ENCODE measurements at places on chromosomes 11 and 22. TPM values are rescaled to one million over a fixed set of nuclear protein-coding genes. Genes with fewer than 3 reads are reported as not detected.

Gene PANX3
- not detected for total RNA-seq

DNA sequence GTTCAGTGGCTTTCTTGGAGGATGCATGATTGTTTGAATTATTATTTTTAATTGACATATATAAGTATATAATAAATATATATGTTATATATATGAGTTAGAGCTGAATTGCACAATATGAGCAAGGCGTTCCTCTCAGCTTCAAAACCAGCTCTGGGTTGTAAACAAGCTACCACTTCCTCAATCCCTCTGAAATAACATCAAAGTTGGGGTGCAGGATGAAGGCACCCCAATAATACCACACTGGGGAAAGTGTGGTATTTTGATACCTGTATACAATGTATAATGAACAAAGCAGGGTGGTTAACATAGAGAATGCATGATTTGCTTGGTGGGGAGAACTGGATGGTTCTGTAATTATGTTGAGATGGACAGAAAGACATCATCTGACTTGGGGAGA is 1.7 kb upstream of the SORL1 start:
- H3K4me1 ChIP-seq: peaks cover 7% of the 10 kb centered on the region
- H3K36me3 ChIP-seq: no peaks in the 10 kb centered on the region
- no peak for DNase-seq
- no peak overlapping the region for H3K4me3 ChIP-seq

DNA sequence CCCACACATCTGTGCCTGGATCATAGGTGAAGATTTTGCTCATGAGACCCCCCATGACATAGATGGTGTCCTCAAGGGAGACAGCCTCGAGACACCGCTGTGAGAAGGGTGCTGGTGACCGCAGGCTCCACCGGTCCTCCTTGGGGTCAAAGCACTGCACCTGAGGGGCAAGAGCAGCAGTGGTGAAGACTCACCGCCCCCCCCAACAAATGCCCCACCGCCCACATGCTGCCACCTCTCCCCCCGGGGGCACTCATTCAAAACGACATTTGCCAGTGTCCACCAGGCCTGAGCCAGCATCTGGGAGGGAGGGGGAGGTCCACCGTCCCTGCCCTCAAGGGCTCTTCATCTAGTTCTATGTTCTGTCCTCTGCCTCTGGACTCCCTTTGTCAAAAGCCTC is 9.3 kb downstream of the KLHL35 start:
- peaks cover 13% of the 10 kb centered on the region for H3K4me1 ChIP-seq
- no peaks in the 10 kb centered on the region for H3K36me3 ChIP-seq
- no peak for DNase-seq
- peaks cover 3% of the 10 kb centered on the region for H3K27me3 ChIP-seq

Gene TSKU
- total RNA-seq: 385 TPM

DNA sequence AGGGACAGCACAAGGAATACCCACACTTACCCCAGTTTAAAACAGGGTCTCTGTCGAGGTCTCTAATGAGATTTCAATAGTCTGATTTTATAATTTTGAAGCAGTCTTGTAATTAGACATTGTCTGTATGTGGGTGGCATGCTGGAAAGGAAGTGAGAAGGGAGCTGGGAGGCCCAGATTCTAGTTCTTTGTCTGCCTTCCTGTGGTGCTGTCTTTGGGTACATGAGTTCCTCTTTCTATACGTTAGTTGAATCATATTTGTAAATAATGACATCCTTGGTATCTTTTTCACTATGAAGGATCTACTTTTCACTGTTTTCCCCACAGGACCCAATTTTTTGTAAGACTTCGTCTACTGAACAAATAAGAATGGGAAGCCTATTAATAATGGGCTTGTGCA is 42.0 kb upstream of the TENM4 start:
- no peak for DNase-seq
- H3K36me3 ChIP-seq: no peaks in the 10 kb centered on the region
- H3K4me3 ChIP-seq: no peak overlapping the region
- H3K4me1 ChIP-seq: no peaks in the 10 kb centered on the region
- H3K27ac ChIP-seq: no peak overlapping the region

Gene NPAS4
- total RNA-seq: 0.42 TPM

DNA sequence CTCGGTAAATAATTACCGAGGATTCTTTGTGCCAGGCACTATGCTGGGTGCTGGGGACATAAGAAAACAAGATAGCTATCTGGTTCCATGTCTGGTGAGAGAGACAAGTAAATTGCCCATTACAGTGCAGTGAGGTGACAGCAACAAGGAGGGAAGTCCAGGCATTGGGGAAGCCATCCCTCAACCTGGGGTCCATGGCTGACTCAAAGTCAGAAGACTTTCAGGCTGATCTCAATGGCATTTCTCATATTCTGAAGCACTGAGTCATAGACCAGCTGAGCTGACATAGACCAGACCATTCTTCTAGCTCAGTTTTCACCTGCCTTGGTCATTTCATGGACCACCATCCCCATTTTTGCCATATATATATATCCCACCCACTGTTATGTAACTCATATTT is 158.8 kb downstream of the TTC17 start:
- no peak overlapping the region for H3K4me3 ChIP-seq
- no peaks in the 10 kb centered on the region for H3K4me1 ChIP-seq
- H3K36me3 ChIP-seq: no peaks in the 10 kb centered on the region
- DNase-seq: no peak

GRCh38 chr11:68546555-68546954 is 86.0 kb downstream of the PPP6R3 start:
- no peaks in the 10 kb centered on the region for H3K27me3 ChIP-seq
- no peak overlapping the region for H3K4me3 ChIP-seq
- no peak for DNase-seq
- H3K27ac ChIP-seq: no peak overlapping the region

Gene LARGE2
- not detected for total RNA-seq

DNA sequence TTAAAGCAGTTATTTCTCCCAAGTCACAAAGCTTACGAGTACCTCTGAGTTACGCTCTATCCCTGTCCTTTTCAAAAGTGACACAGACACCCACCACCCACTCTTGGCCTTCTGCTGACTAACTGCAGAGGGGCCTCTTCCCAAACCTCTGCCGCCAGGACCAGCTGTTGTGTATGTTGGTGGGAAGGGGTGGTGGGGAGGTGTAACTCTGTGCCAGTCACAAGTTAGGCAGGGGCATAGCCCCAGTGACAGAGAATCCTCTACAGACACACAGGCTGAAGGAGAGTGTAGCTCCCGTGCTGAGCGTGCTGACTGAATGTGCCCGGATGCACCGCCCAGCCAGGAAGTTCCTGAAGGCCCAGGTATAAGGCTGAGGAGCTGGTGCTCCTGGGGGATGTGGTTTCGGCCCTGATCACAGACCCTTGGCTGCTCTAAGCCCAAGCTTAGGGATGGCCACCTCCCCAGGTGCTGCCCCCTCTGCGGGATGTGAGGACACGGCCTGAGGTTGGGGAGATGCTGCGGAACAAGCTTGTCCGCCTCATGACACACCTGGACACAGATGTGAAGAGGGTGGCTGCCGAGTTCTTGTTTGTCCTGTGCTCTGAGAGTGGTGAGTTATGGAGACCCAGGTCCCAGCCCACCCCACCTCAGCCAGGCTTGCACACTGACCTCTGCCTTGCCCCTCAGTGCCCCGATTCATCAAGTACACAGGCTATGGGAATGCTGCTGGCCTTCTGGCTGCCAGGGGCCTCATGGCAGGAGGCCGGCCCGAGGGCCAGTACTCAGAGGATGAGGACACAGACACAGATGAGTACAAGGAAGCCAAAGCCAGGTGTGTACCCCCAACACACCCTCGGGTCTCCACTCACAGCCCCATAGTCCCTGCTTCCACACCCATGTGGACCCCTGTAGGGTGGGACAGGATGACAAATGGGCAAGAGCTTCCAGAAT is 4.9 kb downstream of the RIC8A start:
- DNase-seq: no peak
- no peak overlapping the region for H3K4me3 ChIP-seq
- H3K4me1 ChIP-seq: peaks cover 11% of the 10 kb centered on the region

DNA sequence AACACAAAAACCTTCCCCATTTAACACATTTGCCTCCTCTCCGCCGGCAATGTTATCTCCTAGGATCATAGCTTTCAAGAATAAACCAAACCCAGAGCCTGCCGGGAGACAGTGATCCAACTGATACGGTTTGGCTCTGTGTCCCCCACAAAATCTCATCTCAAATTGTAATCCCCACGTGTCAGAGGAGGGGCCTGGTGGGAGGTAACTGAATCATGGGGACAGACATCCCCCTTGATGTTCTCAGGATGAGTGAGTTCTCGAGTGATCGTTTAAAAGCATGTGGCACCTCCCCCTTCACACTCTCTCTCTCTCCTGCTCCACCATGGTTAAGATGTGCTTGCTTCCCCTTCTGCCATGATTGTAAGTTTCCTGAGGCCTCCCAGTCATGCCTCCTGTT is 33.3 kb downstream of the RBFOX2 start:
- peak overlapping the region; percentile 30 for H3K27ac ChIP-seq
- peaks cover 10% of the 10 kb centered on the region for H3K4me1 ChIP-seq
- H3K27me3 ChIP-seq: no peaks in the 10 kb centered on the region
- H3K36me3 ChIP-seq: no peaks in the 10 kb centered on the region
- DNase-seq: no peak
- no peak overlapping the region for H3K4me3 ChIP-seq

- no peaks in the 10 kb centered on the region for H3K27me3 ChIP-seq
- H3K27ac ChIP-seq: no peak overlapping the region
- H3K36me3 ChIP-seq: no peaks in the 10 kb centered on the region
- no peaks in the 10 kb centered on the region for H3K4me1 ChIP-seq
These were observed 18.8 kb downstream of the TRIM34 start for GRCh38 chr11:5643585-5643984.

DNA sequence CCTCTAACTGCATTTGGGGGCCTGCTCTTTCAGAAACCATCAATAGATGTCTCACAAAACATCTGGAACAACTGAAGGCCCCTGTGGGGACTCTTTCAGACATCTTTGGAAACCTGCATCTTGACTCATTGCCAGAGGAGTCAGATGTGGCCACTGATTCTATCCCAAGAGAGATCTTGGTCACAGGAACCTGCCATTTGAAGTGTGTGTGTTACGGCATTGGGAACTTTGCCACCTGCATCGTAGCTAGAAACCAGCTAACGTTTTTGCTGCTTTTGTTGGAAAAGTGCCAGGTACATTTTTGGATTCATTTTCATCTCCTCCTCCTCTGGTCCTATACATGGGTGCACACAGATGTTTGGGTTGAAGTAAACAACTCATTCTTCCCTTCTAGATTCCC is 4.3 kb downstream of the SRRD start:
- no peak for DNase-seq
- no peak overlapping the region for H3K27ac ChIP-seq
- peaks cover 25% of the 10 kb centered on the region for H3K4me1 ChIP-seq
- no peaks in the 10 kb centered on the region for H3K36me3 ChIP-seq
- no peaks in the 10 kb centered on the region for H3K27me3 ChIP-seq

DNA sequence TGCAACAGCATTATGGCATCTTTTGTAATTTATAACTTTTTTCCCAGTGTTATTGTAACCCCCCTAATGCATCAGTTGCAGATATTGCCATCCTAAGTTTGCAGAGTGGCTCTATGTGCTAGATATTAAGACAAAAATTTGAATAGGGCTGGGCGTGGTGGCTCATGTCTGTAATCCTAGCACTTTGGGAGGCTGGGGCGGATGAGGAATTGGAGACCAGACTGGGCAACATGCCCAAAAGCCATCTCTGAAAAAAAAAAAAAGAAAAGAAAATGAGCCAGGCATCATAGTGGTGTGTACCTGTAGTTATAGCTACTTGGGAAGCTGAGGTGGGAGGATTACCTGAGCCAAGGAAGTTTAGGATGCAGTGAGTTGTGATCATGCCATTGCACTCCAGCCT is 50.1 kb upstream of the MUC15 start:
- DNase-seq: no peak
- H3K27ac ChIP-seq: no peak overlapping the region
- H3K36me3 ChIP-seq: no peaks in the 10 kb centered on the region
- H3K4me1 ChIP-seq: no peaks in the 10 kb centered on the region
- H3K4me3 ChIP-seq: no peak overlapping the region
- no peaks in the 10 kb centered on the region for H3K27me3 ChIP-seq

GRCh38 chr11:47571895-47572294 is 6.5 kb downstream of the PTPMT1 start:
- H3K4me3 ChIP-seq: no peak overlapping the region
- no peak overlapping the region for H3K27ac ChIP-seq
- no peaks in the 10 kb centered on the region for H3K27me3 ChIP-seq
- no peak for DNase-seq
- H3K36me3 ChIP-seq: peaks cover 3% of the 10 kb centered on the region

DNA sequence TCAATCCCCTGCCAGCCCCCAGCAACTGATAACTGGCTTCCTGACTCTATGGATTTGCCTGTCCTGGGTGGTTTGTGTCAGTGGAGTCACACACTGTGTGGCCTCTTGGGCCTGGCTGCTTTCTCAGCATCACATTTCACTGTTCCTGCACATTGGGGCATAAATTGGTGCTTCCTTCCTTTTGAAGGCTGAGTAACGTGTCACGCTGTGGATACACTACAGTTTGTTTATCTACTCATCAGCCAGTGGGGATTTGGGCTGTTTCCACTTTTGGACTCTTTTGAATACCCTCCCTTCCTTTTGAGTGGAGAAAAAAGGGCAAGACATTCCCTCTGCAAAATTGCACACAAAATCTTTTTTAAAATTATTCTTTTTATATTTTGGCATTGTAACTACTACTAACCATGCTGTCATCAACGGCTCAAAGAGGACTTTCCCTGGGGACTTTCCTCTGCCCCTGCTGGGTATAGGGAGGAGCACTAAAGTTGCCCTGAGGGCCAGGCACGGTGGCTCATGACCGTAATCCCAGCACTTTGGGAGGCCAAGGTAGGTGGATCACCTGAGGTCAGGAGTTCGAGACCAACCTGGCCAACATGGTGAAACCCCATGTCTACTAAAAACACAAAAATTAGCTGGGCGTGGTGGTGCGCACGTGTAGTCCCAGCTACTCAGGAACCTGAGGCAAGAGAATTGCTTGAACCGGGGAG is 7.8 kb upstream of the CELSR1 start:
- no peak for DNase-seq
- H3K4me3 ChIP-seq: no peak overlapping the region
- H3K4me1 ChIP-seq: peaks cover 10% of the 10 kb centered on the region
- no peaks in the 10 kb centered on the region for H3K36me3 ChIP-seq
- no peaks in the 10 kb centered on the region for H3K27me3 ChIP-seq

Data from tibial nerve (tissue), 4 donors.